OCI-LY7 (cell line): ENCODE measurements at places on chromosomes 5 and 9.

DNA sequence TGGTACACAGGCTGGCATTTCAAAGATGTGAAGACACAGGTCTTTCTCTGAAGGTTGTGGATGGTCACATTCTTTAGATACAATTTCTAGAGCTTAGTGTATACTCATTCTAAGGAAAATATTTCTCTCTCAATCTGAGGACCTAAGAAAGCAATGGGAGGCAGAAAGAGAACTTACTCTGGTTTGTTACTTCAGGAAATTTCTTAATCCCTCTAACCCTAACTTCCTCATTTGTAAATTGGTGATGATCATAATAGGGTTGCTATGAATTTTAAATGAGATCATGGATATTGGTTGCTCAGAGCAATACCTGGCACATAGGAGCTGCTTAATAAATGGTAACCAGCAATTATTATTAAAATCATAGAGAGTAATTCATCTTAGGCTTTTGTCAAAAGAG is 22.1 kb downstream of the FAM170A start:
- no peak for DNase-seq

DNA sequence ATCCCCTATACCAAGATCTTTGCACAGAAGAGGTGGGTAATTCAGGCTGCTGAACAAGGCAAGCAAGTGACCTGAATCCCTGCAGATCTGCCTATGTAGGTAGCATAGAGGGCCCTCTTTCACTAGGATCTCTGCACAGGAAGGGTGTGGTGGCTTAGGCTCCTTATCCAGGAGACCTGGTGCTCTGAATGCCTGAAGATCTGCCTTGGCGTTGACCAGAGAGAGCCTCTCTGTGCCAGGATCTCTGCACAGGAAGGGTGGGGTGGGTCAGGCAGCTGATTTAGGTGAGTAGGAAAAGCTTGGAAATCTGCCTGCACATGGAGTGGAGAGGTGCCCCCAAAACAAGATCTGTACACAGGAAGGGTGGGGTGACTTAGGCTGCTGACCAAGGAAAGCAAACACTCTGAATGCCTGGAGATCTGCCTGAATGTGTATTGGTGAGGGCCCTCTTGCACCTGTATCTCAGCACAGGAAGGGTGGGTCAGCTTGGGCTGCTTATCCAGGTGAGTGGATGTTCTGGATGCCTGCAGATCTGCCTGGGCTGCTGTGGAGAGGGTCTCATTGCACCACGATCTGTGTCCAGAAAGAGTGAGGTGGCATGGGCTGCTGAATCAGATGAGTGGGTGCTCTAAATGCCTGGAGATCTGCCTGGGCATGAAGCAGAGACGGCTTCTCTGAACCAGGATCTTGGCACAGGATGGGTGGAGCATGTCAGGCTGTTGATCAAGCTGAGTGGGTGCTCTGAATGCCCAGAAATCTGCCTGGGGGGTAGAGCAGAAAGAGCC is 365.9 kb downstream of the DMAC1 start:
- DNase-seq = no peak

GRCh38 chr5:6084376-6084775 is 294.0 kb downstream of the MED10 start:
- DNase-seq = no peak

DNA sequence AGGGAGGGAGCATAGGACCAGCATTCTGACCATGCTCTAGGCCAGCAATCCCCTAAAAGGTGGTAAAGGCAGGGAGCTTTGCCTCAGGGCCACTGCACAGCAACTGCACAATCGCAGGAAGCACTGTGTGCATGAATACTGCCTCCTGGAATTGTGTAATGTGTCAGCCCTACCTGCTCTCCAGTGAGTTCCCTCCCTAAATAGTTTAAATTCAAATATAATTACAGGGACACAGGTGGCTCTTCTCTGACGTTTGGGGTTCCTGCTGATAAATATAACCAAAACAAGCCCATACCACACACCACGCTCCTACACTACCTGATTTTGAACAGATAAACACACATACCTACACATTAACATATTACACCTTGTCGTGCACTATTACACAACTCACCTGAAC is 9.0 kb downstream of the BAG1 start:
- DNase-seq = no peak

DNA sequence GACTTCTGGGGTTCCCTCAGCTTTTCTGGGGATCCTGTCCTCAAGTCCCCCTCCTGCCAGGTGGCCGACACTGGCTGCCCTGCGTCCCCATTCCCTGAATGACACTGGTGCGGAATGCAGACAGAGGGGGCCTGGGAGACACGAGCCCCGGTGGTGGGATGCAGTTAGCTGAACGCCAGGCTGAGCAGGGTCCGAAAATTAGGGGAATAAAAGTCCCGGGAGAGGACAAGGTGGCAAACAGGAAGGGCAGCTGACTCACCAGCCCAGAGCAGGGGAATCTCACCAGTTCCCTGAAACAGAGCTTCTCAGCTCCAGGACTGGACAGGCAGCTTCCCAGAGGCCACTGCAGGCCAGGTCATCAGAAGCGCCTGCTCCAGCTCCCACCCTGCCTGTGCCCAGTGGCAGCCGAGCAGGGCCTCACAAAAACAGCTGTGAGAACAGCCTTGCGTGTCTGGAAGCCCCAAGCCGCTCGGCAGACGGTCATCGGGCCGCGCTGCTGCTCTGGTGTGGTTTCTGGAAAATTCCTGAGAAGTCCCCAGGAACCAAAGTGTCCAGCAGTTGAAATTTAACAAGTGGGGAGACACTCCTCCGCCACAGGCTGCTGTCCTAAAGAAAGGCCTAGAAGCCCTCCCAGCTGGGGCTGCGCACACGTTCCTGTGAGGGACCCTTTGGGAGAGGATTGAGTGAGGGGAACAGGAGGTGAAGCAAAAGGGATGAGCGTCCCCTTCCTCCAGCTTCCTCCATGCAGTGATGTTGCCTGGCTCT is 47.6 kb upstream of the EXOC3 start:
- DNase-seq = no peak

GRCh38 chr5:12392246-12392645 is 488.0 kb upstream of the CTNND2 start:
- no peak for DNase-seq

DNA sequence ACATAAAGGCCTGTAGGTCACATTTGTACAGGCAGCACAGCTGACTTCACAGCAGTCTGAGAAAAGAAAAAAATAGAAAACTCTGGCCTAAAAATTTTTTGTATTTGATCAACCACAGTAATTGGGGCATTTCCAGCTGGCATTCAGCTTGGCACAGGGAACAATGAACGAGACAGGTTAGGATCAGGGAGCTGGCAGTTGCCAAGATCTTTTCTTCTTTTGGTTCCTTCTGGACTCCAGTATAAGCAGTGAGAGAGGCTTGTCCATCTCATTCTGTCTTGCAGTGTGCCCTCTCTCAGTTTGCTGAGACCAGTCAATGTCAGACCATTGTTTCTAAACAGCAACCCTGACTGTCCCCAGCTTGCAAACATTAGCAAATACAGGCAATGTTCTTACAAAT is 601.1 kb downstream of the TLR4 start:
- DNase-seq = no peak

GRCh38 chr9:114366334-114367128 is 21.3 kb downstream of the AKNA start:
- DNase-seq = peak; percentile 68

DNA sequence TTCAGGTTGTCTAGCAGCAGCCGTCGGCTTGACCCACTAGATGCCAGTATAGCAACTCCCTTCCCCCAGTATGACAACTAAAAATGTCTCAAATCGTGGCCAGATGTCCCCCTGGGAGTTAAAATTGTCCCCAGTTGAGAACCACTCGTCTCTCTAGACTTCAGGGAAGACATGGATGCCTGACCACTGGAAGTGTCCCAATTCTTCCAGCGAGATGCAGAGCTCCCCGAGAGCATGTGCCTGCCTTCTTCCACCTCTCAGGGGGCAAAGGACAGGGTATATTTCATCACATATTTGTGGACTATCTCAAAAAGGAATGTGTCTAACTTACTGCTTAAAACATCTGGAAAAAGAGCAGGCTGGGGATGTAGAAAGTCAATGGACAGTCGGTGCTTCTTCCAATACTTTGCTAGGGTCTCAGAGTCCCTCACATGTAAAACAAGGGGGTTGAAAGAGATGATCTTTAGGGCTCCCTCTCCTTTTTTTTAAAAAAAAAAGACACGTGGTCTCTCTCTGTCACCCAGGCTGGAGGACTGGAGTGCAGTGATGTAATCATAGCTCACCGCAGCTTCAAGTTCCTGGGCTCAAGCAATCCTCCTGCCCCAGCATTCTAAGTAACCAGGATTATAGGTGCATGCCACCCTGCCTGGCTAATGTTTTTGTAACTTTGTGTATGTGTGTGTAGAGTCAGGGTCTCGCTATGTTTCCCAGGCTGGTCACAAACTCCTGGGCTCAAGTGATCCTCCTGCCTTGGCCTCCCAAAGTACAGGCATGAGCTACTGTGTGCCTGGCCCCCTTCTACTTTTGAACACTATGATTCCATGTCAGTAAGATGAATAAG is 190.6 kb downstream of the DAB2IP start:
- DNase-seq = no peak

- no peak for DNase-seq
Measured at GRCh38 chr9:17068671-17069070, 66.2 kb upstream of the CNTLN start.

DNA sequence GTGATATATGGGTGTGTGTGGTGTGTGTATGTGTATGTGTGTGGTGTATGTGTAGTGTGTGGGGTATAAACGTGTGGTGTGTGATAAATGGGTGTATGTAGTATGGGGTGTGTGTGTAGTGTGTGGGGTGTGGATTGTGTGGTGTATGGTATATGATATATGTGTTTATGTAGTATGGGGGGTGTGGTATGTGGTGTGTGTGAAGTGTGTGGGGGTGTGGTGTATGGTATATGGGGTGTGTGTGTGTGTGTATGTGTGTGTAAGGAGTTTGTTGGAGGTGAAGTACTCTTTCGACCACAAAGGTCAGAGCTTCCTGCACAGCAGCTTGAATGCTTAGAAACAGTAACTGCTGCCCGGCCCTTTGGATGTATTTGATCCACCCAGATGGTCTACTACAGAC is 145.2 kb upstream of the IQGAP2 start:
- no peak for DNase-seq

DNA sequence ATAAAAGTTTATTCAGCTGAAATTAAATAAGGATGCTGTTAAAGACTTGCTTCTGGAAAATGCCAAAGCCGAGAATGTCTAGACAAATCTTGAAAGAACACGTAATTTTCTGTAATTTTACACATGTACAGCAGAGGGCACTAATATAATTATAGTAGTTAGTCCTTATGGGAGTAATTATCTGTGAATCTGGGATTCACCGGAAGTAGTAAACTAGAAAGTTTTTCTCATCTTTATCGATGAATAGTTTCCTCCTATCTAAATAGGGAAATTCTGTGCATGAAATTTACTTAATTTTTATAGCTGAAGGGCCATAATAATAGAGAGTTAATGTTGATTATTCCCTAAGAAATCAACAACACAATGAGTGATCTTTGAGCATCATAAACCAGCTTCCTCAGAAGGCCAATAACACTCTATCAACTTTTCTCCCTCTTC is 18.4 kb upstream of the CNTLN start:
- peak; percentile 24 for DNase-seq

- no peak for DNase-seq
Measured at GRCh38 chr5:140349244-140349643, 2.8 kb upstream of the HBEGF start.

DNA sequence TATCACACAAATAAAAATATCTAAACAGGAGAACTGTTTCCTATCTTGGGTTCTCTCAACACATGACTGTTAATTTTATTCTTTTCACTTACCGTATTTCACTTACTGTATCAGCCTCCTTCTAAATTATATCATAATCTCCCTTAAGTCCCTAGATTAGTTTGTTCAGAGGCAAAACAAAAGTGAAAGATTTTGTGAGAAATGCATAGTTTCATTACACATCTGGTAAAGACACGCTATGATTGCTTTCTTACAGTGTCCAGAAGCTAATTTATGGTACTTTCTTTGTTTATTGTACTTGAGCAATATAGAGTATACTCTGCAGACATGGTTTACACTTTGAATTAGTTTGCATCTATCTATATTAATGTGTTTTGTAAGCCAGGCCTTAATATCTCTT is 159.7 kb upstream of the TLX3 start:
- DNase-seq = no peak

GRCh38 chr5:95664204-95664786 is 17.7 kb downstream of the RFESD start:
- DNase-seq = peak; percentile 42

GRCh38 chr9:96050861-96051155 is 175.3 kb downstream of the ERCC6L2 start:
- DNase-seq = no peak

GRCh38 chr9:16191691-16192402 is 639.0 kb downstream of the CCDC171 start:
- peak; percentile 24 for DNase-seq

DNA sequence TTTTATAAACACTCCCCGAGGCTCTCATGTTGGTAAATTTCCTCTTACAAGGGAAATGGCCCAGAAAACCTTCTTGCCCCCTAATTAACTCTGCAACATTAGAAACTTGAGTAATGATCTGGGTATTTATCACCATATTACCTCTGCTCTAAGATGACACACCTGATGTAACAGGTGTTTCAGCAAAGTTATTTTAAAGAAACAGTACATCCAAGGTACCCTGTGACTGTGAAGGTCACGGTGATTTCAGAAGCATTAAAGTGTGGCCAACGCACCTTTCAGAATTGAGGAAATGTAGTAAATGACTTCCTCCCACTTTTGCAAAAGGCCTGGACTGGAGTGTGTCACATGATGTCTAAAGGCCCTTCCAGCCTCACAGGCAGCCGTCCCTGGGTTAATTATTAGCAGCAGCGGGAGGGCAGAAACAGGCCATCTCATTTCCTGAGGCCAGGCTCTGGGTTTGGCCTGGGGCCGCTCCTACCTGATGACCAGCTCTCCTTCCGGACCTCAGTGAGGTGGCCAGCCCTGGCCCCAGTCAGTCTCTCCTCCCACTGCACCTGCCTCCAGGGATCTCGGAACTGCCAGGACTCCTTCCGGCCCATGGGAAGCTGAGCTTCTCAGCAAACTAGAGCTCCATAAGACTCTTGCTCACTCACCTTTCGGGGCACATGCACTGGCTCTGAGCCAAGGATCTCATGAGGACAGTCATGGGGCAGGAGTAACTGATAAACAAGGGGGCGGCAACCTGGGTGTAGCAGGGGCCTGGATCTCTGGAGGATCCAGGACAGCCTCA is 20.7 kb downstream of the PTPN3 start:
- DNase-seq = no peak
